ENCODE measurements at places on chromosomes 13 and 19.

GRCh38 chr13:39789451-39789850 lies 134.0 kb downstream of the COG6 start:
- no peak for DNase-seq

DNA sequence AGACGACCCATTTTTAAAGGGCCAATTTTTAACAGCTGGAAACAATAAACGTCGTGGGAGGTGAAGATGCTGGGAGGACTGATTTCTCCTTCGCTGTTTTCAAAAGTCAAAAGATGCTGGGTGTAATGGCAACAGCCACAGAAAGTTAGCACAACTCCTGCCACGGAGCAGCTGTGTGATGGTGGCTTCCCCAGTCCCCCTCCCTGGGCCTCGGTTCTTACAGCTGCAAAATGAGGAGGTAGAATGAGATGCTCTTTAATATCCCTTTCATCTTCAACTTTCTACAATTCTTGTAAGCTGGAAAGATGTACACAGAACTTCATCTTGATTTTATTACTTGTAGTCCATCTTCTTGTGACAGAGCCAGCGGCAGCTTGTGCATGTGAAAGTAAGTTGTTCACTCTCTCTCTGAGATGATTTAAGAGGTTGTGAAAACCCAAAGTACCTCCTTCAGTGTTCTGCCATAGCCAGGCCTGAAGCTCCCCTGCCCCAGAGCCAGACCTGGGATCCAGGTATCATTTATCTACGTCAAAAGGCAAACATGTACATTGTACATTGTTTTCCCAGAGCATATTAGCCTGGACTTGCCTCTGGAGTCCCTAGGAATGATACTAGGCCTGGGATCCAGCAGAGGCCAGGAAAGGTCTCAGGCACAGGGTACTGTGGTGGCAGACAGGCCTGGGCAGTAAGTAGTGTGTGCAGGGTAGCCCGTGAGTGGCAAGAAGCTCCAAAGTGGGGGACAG lies 3.4 kb upstream of the UBE2L5 start:
- no peak for DNase-seq

DNA sequence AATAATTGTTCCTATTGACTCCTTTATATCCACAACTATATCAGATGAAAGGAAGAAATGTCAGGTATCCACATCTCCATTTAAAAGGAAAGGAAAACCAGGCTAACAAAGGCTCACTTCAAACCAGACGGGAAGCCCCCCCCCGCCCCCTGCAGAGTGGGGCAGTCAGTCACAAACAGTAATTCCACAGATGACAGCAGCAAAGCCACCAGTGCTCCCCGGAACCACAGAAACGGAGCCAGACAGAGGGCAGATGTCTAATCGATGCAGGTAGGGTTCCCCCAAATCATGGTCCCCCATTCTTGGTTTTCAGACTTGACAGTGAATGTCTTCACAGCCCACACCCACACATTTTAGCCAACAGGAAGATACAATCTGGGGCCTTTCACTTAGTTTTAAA lies 100.8 kb downstream of the STK24 start:
- DNase-seq: no peak

GRCh38 chr13:97627566-97627965 lies 193.6 kb downstream of the RAP2A start:
- no peak for DNase-seq

DNA sequence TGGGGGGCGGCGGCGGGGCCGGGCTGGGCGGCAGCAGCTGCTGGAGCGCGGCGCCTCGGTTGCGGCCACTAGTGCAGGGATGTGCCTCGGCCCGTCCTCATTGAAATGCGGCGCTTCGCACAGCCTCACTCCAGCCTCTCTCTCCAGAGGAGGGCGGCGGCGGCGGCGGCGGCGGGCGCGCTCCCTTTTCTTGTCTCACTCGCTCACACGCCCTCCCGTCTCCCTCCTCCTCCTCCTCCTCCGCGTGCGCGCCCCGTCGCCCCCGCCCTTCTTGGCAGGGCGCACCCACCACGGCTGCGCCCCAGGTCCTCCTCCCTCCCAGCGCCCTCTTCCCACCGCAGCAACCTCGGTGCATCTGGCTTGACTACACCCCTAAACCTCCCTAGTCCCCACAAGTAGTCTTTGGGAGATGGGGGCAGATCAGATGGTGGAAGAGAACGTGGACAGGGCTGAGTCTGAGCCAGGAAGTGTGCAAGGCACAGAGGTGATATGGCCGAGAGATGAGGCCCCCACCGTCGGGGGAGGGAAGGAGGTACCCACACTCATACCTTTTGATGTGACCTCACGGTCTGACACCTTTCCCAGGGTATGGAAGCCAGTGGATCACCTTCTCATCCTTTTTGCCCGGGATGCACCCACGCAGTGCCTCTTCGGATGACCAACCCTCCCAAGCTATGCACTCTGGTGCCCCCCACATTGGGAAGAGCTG lies at the start of gene DCLK1:
TSS of gene DCLK1 (minus strand) at position 161 of the 709 bp plus-strand sequence.
- peak; percentile 62 for DNase-seq

GRCh38 chr19:57362419-57362818 lies 932 bp upstream of the TRAPPC2B start:
- DNase-seq: no peak

DNA sequence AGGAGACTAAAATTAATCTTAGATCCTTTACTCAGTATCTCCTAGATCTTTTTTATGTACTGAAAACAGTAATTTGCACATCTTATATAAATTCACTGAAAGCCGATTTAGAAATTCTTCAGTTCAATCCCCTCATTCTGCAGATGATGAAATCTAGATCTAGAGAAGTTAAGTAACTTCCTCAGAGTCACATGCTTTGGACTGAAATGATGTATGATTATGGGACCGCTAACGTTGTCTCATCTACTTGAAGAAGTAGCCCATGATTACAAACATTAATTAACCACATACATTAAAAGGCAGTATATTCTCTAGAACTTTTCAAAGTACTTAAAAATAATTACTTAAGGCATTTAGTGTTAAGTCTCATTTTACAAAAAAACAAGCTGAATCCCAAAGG lies 37.8 kb downstream of the ELF1 start:
- DNase-seq: no peak

DNA sequence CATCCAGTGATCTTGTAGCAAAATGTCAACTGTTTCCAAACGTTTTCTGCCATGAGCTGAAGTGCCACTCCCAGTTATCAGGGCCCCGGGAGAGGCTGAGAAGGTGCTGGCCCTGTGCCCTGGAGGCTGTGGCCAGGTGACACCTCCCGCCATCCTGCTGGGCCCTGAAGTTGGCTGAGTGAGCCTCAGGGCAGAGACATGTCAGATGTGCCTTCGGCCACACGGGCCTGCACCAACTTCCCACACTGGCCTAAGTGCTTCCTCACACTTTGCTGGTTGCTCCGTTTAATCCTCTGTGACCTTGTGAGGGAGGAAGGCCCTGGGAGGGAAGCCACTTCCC lies 4.8 kb downstream of the ADPRHL1 start:
- peak; percentile 38 for DNase-seq

DNA sequence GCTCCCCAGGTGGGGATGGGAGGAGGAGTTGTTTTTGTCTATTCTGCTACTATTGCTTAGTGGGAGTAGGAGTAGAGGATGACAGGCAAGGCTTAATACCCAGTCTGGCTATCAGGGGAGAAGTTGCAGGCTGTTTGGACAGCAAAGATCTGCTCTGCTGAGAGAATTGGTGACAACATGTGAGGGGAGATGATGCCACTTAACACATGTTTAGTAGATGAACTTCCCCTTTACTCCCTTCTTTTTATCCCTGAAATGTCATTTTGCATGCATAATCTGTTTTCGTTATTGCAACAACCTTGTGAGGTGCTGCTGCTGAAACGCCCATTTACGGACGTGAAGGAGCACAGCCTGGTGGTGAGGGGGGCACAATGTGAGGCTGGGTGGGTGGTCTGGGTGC lies 3.0 kb upstream of the CYP4F12 start:
- no peak for DNase-seq

DNA sequence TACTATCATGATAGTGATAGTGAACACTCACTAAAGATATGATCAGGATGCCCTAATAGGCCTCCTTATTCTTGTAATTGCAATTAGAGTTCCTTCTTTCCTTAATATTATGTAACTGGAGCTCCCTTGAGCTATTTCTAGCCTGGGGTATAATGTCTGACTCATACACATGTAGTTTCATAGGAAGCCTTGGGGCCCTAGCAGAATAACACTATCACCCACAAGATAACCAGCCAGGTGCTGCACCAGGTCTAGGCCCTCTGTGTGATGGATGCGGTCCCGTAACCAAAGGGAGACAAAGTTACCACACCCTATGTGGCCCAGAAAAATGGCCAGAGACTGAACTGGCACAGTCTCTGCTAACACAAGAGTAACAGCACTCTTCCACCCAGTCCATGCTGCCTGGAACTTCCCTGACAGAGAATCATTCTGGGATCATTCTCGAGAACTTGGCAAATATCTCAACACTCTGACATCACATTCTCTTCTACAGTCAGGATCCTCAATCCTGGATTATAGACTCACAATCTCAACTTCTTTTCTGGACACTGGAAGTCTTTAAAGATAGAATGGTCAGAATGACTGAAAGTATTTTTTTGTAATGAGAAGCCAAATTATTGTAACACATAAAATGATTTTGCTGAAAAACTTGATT lies 32.6 kb upstream of the IGFL4 start:
- DNase-seq: no peak

GRCh38 chr13:113219256-113219940 lies 10.0 kb downstream of the CUL4A start:
- DNase-seq: no peak

- DNase-seq: no peak
Observed at GRCh38 chr19:3478409-3479176, 1.7 kb downstream of the SMIM24 start.

Measured in NCI-H1105 (cell line).